Activated CD4-positive, alpha-beta T cell treated with anti-CD3 and anti-CD28 coated beads, Interleukin-2, amount 10 ng/mL, durations not matched to agents 24 days and 14 days (primary cell): ENCODE measurements at places on chromosomes 5 and 9. TPM values are rescaled to one million over a fixed set of nuclear protein-coding genes. Genes with fewer than 3 reads are reported as not detected.

PHYHD1 gene
- total RNA-seq = 0.45 and 0.47 TPM in 2 replicates

PLCXD3 gene
- not detected in 2 replicates for total RNA-seq

ZSWIM6 gene
- 7.4 and 7.9 TPM in 2 replicates for total RNA-seq

IRF1 gene
- 167 and 181 TPM in 2 replicates for total RNA-seq

RAB3C gene
- not detected in 2 replicates for total RNA-seq

SPINK13 gene
- not detected in 2 replicates for total RNA-seq

PNPLA7 gene
- total RNA-seq = 1.2 and 1.7 TPM in 2 replicates

ENTPD2 gene
- total RNA-seq = 0.21 TPM in 1 of 2 replicates, not detected in the other

OTP gene
- total RNA-seq = not detected in 2 replicates

PCDHB10 gene
- total RNA-seq = not detected in 2 replicates
